ENCODE measurements at places on chromosomes 3 and 15. TPM values are rescaled to one million over a fixed set of nuclear protein-coding genes. Genes with fewer than 3 reads are reported as not detected.

GRCh38 chr15:79408041-79408440, 24.1 kb upstream of the MINAR1 start:
- H3K36me3 ChIP-seq, result no peaks in the 10 kb centered on the region
- H3K4me1 ChIP-seq, result no peaks in the 10 kb centered on the region
- no peak overlapping the region for H3K27ac ChIP-seq
- H3K27me3 ChIP-seq, result no peaks in the 10 kb centered on the region

GRCh38 chr15:70100474-70101341, 3.0 kb upstream of the TLE3 start:
- no peak overlapping the region for H3K27ac ChIP-seq
- no peaks in the 10 kb centered on the region for H3K36me3 ChIP-seq
- H3K4me3 ChIP-seq, result peak overlapping the region; percentile 81

DNA sequence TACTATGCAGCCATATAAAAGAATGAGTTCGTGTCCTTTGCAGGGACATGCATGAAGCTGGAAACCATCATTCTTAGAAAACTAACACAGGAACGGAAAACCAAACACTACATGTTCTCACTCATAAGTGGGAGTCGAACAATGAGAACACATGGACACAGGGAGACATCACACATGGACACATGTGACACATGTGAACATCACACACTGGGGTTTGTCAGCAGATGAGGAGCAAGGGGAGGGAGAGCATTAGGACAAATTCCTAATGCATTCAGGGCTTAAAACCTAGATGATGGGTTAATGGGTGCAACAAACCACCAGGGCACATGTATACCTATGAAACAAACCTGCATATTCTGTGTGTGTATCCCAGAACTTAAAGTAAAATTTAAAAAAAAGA, 408.0 kb downstream of the EPHB1 start:
- H3K27me3 ChIP-seq, result no peaks in the 10 kb centered on the region
- H3K36me3 ChIP-seq, result no peaks in the 10 kb centered on the region
- no peak for DNase-seq
- H3K27ac ChIP-seq, result no peak overlapping the region
- H3K4me1 ChIP-seq, result no peaks in the 10 kb centered on the region

DNA sequence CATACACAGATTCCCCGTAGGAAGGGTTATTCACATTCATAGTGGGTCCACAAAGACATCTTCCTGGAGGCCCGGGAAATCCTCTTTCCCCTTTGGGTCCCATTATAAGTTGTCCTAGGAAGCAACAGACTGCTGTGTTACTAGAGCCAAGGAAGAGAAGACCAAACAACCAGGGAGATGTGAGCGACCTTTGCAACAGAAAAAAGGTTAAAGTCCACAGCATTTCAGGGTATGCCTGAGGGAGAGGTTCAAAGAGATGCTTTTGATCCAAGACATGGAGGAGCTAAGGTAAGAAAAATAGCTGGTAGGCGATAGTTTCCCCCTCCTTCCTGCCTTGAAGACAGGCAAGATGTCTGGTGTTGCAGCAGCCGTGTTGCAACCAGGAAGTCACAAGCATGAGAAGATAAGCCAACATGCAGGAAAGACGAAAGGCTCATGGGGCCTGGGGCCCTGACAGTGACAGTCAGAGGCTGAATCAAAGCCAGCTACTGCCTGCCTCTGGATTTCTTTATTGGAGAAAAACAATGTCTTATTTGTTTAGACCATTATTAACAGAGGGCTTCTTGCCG, 30.9 kb downstream of the EAF1 start:
- H3K36me3 ChIP-seq, result no peaks in the 10 kb centered on the region
- no peak overlapping the region for H3K27ac ChIP-seq
- no peak overlapping the region for H3K4me3 ChIP-seq

- H3K4me3 ChIP-seq, result no peak overlapping the region
- H3K27me3 ChIP-seq, result no peaks in the 10 kb centered on the region
- no peaks in the 10 kb centered on the region for H3K36me3 ChIP-seq
- H3K4me1 ChIP-seq, result no peaks in the 10 kb centered on the region
- no peak for DNase-seq
Measured at GRCh38 chr3:188025555-188025954, 128.4 kb upstream of the LPP start.

DNA sequence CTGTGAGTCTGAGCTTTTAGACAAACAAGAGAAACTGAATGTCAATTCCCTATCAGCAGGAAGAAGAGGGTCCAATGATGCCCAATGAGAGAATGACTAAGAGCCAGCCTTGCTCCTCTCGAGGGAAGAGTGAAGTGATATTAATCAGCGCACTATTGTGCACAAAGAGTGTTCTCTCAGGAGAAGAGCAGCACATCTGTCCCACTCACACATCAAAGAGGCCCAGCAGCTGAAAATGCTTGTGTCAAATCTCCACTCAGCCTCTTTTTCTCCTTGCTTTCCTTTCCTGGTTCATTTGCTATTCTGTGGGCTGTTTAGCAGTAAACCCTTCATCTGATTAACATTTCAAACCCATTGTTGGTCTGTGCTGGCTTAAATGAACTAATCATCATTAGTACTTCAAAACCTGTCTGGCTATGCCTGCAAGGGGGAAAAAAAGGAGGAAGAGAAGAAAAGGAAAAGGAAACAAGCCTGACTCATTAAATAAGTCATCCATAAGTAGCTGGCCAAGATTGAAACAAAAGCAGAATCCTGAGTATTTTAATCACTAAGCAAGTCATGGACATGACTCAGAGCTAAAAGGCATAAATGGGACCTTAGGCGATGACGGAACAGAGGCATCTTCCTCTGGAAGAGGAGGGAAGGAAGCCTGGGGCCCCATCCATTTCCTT, 912.7 kb downstream of the TUSC7 start:
- DNase-seq, result no peak
- H3K4me3 ChIP-seq, result no peak overlapping the region
- no peaks in the 10 kb centered on the region for H3K4me1 ChIP-seq
- no peaks in the 10 kb centered on the region for H3K27me3 ChIP-seq
- H3K36me3 ChIP-seq, result no peaks in the 10 kb centered on the region

EPHB1 gene
- total RNA-seq, result 0.69 TPM

DZIP1L gene
- not detected for total RNA-seq

Data from CD4-positive, alpha-beta memory T cell (primary cell).